ENCODE measurements at places on chromosomes 5 and 9.

DNA sequence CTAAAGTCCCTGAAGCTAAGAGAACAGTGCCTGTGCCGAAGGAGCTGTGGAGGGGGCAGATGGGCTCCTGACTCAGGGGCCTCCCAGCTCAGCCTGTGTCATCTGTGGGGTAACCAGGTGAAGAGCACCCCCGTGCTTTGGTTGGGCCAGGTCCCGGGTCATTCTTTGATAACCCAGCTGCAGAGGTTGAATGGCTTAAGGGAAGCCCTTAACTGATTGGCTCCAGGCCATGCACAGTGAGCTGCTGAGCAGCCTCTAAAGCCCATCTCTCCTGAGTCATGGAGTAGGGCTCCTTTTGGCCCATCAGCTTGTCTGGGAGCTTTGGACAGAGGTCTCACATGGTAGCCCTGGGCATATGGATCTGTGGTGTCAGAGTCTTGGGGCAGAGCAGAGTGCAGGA, 28.7 kb downstream of the COL27A1 start:
- DNase-seq: no peak

- DNase-seq: peak; percentile 71
Observed at GRCh38 chr9:87336914-87337333, 160.7 kb upstream of the DAPK1 start.

DNA sequence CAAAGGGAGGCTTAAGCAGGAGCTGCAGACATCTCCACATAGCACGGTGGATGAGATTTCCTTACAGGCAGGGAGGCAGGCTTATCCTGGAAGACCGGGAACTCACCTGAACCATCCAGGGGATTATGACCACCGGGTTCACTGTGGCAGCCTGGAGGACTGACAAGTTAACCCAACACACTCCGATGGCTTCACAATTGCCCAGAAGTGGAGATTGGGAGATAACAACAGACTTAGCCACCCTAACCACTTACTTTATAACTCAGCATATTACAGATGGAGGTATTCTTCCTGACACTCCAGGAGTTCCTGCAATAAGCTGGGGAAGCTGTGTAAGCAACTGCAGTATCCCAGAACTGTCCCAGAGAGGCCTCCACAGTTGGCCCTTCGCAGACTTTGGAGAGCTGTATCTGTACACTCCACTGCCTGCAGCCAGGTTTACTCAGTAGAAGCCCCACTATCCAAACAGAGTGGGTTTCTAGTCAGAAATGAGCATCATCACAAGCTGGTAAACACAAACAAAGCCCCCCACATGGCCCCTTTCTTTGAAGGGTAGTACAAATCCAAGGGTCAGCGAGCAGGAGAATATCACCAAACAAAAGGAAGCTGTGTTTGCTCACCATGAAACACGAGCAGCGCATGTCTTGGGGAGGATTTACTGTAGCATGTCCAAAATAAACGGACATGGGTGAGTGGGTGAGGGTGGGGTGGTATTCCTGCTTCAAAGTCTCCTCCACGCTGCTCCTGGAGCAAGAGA, 462.2 kb downstream of the RASEF start:
- DNase-seq: no peak

DNA sequence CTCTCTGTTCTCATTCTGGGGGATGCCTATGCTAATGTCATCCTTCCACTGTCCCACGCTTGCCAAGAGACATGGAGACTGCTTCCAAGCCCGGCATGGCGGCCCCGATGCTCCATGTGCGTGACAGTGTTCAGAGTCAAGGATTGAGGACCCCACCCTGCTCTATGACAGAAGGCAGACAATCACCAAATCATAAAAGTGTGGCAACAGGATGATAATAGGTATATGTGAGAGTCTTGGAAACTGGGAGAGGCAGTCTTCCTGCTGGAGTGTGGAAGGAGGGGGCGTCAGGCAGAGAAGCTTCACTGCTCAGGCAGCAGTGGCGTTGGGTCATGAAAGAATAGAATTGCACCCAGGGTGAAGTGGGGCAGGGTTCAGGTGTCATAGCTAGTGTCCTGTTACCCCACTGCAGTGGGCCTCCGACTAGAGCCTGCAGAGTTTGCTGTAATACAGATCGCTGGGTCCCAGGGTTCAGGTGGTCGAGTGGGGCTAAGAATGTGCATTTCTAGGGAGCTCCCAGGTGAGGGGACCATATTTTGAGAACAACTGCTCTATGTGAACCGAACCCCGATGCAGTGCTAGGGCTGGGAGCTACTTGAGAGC, 12.5 kb upstream of the GADD45G start:
- DNase-seq: no peak

DNA sequence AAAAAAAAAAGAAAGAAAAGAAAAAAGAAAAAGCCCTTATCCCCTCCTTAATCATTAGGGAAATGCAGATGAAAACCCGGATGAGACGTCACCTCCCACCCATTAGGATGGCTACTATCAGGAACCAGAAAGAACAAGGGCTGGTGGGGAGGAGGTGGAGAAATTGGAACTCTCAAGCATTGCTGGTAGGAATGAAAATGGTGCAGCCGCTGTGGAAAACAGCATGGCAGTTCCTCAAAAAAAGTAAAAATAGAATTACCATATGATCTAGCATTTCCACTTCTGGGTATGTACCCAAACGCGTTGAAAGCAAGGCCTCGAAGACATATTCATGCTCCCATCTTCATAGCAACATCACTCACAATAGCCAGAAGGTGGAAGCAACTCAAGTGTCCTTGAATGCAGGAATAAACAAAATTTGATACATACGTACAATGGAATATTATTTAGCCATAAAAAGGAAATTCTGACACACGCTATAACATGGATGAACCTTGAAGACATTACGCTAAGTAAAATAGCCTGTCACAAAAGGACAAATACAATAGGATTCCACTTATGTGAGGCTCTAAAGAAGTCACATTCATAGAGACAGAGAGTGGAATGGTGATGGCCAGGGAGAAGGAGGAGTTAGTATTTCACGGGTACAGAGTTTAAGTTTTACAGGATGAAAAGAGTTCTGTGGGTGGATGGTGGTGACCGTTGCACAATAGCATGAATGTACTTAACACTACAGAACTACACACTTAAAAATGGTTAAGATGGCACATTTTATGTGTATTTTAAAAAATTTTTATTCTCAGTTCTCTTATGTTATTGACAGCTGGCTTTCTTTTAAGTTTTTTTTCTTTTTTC, 166.8 kb upstream of the IER5L start:
- DNase-seq: no peak

DNA sequence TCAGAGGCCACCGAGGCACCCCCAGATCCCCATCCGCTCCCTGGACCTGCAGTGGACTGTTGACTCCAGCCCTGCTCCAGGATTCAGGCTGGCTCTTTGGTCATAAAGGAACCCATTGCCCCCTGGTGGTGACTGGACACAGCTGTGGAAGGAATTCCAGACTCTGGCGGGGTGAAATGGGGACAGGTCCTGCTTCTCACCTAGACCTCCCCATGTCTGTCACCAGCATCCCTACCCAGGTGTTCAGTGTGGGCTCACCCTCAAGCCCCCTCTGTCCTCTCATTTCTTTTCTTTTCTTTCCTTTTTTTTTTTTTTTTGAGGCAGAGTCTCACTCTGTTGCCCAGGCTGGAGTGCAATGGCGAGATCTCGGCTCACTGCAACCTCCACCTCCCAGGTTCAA, 25.5 kb upstream of the STXBP1 start:
- peak; percentile 70 for DNase-seq

DNA sequence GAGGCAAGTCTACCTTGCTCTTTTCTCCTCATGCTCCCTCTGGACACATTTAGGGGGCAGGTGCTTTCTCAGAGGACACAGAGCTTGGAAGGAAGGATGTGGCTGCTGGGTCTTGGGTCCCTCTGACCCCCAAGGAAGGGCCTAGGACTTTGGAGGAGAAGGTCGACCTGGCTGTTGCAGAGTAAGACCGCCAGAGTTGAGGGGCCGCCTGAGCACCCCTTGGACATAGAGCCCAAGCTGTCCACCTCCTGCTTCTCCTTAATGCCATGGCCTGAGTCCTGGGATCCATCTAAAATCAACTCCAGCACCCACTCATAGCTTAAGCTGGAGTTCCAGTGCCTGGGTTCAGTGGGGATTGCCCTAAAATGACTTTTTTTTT, 20.6 kb downstream of the LAMC3 start:
- DNase-seq: no peak

DNA sequence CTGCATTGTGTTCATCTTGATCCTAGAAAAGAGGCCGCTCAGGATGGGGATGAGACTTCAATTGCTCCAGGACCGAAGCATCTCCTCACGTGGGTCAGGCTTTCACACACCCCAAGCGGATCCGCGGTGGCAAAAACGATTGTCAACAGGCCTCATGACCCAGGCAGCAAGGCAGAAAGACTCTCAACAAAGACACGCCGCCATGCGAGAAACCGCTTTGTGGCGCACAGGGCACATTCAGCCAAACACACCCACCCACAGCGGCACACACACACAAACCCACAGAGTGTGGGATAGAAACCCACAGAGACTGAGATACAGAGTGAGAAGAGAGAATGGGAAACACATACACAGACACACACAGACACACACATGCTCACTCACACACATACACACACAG, 483.4 kb downstream of the SPATA31A7 start:
- DNase-seq: no peak

GRCh38 chr5:160044967-160045366, 36.0 kb downstream of the TTC1 start:
- no peak for DNase-seq
